ENCODE measurements at places on chromosomes 2 and 18.
A peak's percentile ranks its signal among the peaks of the same experiment; 100 is the strongest.

- H3K4me3 ChIP-seq = no peak overlapping the region
- no peaks in the 10 kb centered on the region for H3K4me1 ChIP-seq
- no peaks in the 10 kb centered on the region for H3K36me3 ChIP-seq
- no peaks in the 10 kb centered on the region for H3K27me3 ChIP-seq
- no peak for DNase-seq
These were observed 166.8 kb upstream of the ID2 start for GRCh38 chr2:8514796-8515758.

- DNase-seq = no peak
- peaks cover 3% of the 10 kb centered on the region for H3K4me1 ChIP-seq
- H3K27ac ChIP-seq = no peak overlapping the region
- no peaks in the 10 kb centered on the region for H3K36me3 ChIP-seq
- H3K4me3 ChIP-seq = no peak overlapping the region
These were observed 4.6 kb upstream of the KLF11 start for GRCh38 chr2:10038716-10039115.

DNA sequence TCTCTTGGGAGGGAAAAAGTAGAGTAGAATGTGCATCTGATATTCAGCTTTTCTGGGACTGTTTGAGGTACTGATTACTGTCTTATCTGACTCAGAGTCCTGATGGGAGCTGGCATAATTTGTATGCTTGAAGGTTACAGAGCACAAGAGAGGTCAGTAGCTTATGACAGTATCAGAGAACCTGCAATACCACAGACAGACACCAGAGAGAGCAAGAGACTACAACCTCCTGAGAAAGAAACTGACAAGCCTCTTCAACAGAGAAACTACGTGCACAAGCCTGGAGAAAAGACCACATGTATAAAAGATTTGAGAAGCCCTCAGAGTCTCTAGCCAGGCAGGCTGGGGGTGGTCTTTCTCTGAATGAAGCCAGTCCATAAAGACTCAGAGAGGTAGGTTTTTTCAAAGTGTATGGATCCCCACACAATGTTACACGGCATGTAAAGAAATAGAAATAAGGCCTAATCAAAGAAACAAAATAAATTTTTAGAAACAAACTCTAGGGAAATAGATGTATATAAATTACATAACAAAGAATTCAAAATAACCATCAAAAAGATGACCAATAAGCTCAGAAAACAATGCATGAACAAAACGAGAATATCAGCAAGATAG, 568.3 kb downstream of the LRRTM4 start:
- H3K4me1 ChIP-seq = no peaks in the 10 kb centered on the region
- DNase-seq = peak; percentile 40
- no peaks in the 10 kb centered on the region for H3K27me3 ChIP-seq
- H3K27ac ChIP-seq = no peak overlapping the region
- no peak overlapping the region for H3K4me3 ChIP-seq

- H3K4me1 ChIP-seq = no peaks in the 10 kb centered on the region
- H3K36me3 ChIP-seq = no peaks in the 10 kb centered on the region
- no peak for DNase-seq
- no peak overlapping the region for H3K4me3 ChIP-seq
- H3K27ac ChIP-seq = no peak overlapping the region
These were observed 650.8 kb downstream of the DCDC2C start for GRCh38 chr2:4354164-4354563.

DNA sequence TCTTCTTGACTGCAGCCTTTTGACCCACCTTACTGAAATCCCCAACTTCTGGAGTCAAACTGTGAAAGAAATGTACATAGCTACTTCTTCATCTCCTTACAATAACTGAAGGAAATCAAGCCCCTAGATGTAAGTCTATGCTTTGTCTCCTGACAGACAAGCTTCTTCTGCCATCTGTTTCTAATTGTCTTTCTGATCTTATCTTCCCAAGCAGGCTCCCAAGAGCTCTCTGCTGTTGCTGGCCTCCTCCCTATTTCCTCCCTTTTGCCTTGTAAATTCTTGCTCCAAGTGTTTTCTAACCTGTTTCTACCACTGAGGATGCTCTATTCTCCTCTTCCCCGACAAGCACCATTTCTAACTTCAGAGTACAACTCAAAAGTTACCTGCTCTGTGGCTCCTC, 77.4 kb upstream of the OSR1 start:
- H3K27me3 ChIP-seq = no peaks in the 10 kb centered on the region
- H3K36me3 ChIP-seq = no peaks in the 10 kb centered on the region

DNA sequence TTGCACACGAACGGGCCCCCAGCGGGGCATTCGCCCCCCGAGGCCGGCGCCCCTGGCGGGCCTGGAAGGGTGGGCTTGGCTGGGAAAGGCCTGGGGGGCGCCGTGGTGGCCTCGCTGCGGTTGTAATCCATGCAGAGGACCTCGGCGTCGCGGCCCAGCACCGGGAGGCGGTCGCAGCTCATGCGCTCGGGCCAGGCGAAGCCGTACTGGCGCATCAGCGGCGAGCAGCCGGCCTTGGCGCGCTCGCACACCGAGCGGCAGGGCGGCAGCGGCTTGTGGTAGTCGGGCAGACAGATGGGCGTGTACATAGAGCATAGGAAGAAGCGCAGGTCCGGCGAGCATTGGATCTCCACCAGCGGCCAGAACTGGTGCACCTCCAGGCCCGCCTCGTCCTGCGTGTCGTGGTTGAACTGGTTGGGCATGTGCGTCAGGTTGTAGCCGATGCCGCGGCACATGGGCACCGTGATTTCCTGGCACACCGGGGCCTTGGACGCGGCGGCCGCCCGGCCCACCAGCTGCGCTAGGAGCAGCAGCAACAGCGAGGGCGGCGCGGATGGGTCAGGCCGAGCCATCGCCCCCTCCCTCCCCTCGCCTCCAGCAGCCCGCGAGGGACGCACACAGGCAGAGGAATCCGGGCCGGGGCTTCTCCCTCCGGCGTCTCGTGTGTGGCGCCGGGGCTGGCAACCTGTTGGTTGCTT, 1.4 kb downstream of the FZD5 start:
- H3K27ac ChIP-seq = peak overlapping the region; percentile 93
- peaks cover 9% of the 10 kb centered on the region for H3K4me1 ChIP-seq
- H3K36me3 ChIP-seq = no peaks in the 10 kb centered on the region
- peak; percentile 57 for DNase-seq
- H3K27me3 ChIP-seq = no peaks in the 10 kb centered on the region

DNA sequence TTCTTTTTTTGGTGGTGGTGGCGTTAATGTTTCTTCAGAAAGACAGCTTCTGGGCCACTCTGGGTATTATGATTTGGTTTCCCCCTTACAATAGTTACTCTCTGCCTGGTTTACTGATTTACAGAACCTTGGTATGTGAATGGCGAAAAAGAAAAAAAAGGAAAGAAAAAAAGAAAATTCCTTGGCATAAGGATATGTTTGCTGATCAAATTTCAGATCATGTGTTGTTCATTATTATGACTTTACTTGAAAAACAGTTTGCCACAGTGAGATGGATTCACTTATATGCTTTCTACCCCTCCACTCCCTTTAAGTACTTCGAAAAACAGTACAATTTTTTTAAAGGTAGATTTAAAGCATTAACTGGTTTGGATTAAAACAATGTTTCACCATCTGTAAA, 21.0 kb downstream of the BCL11A start:
- no peaks in the 10 kb centered on the region for H3K27me3 ChIP-seq
- H3K4me1 ChIP-seq = peaks cover 4% of the 10 kb centered on the region
- H3K27ac ChIP-seq = no peak overlapping the region
- H3K4me3 ChIP-seq = no peak overlapping the region

- no peak overlapping the region for H3K4me3 ChIP-seq
- no peaks in the 10 kb centered on the region for H3K4me1 ChIP-seq
- H3K36me3 ChIP-seq = no peaks in the 10 kb centered on the region
- H3K27me3 ChIP-seq = no peaks in the 10 kb centered on the region
- no peak overlapping the region for H3K27ac ChIP-seq
These were observed 179.1 kb upstream of the ETAA1 start for GRCh38 chr2:67218056-67218455.

GRCh38 chr18:6010284-6010683, 115.0 kb upstream of the TMEM200C start:
- DNase-seq = no peak
- H3K4me3 ChIP-seq = no peak overlapping the region
- no peaks in the 10 kb centered on the region for H3K36me3 ChIP-seq
- no peaks in the 10 kb centered on the region for H3K4me1 ChIP-seq
- no peak overlapping the region for H3K27ac ChIP-seq

DNA sequence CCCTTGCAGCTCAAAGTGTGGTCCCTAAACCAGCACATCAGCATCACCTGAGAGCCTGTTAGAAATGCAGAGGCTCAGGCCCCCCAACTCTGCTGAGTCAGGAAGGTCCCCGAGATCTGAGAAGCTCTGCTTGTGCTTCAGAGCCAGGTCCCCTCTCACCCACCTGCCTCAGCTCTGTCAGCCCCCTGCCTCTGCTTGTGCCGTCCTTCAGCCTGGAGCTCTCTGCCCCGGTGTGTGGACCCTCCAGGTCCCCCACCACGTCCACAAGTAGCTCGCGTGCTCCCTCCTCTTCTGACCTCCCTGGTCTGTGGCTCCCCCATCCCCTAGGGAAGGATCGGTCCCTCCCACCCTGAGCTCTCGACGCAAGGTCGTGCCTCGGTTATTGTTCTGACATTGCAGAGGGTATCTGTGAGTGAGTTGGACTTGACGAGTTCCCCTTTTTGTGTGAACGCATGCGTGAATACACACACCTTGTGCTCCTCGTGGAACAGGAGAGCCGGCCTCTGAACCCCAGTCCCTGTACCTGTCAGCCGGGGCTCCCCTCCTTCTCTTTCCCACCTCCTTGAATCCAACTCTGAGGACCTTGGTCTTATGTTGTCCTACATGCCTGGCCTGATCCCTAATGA, 75.5 kb upstream of the TAF1B start:
- no peaks in the 10 kb centered on the region for H3K4me1 ChIP-seq
- DNase-seq = no peak
- H3K36me3 ChIP-seq = no peaks in the 10 kb centered on the region
- H3K27ac ChIP-seq = no peak overlapping the region
- H3K27me3 ChIP-seq = no peaks in the 10 kb centered on the region

- no peak overlapping the region for H3K4me3 ChIP-seq
- H3K27ac ChIP-seq = no peak overlapping the region
- DNase-seq = no peak
These were observed 3.1 kb downstream of the RAB11FIP5 start for GRCh38 chr2:73109431-73110167.

DNA sequence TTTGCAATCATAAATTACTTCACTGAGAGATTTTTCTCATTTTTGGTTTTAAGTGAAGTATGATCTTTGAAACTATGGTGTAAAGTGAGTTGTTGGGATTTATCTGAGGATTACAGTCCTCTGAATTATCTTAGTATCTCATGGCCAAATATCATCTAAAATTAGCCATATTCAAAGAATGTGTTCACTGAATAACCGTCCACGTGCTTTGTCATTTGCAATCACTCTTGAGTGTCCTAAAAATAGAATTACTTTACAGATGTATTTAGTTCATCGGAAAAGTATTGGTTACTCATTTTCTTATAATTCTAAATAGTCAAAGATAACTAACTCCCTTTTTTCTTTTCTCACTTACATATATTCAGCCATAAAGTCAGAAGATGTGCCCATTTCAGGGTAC, 141.2 kb downstream of the RTN4 start:
- no peaks in the 10 kb centered on the region for H3K4me1 ChIP-seq
- H3K27me3 ChIP-seq = no peaks in the 10 kb centered on the region
- H3K4me3 ChIP-seq = no peak overlapping the region
- H3K27ac ChIP-seq = no peak overlapping the region

Data from colonic mucosa (tissue), 4 donors.